ENCODE measurements at places on chromosomes 4 and X. TPM values are rescaled to one million over a fixed set of nuclear protein-coding genes. Genes with fewer than 3 reads are reported as not detected.

- H3K27ac ChIP-seq, result no peak overlapping the region
- no peak overlapping the region for H3K4me3 ChIP-seq
Observed at GRCh38 chr4:148831945-148832344, 389.7 kb upstream of the NR3C2 start.

DNA sequence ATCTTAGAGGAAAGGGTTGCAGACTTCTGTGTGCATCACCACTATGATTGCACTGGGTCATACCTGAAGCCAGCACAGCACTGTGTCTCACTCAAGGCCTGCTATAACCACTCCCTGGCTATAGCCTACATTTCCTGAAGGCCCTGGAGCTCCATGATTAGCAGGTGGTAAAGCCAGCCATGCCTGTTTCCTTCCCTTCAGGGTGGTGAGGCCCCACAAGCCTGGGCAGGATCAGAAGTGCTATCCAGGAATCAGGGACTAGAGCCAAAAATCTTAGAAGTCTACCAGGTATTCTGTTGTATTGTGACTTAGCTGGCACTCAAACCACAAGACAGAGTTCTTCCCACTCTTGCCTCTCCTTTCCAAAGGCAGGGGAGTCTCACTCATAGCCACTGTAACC is 734.6 kb downstream of the GLUD2 start:
- no peak for DNase-seq
- no peaks in the 10 kb centered on the region for H3K36me3 ChIP-seq
- no peak overlapping the region for H3K4me3 ChIP-seq

- DNase-seq, result no peak
- H3K27me3 ChIP-seq, result no peaks in the 10 kb centered on the region
- no peak overlapping the region for H3K27ac ChIP-seq
- no peak overlapping the region for H3K4me3 ChIP-seq
Observed at GRCh38 chr4:24753519-24753918, 41.9 kb upstream of the SOD3 start.

GRCh38 chrX:40303256-40304077 is 205.7 kb upstream of the BCOR start:
- H3K36me3 ChIP-seq, result no peaks in the 10 kb centered on the region
- no peak overlapping the region for H3K27ac ChIP-seq
- no peak for DNase-seq
- H3K4me3 ChIP-seq, result no peak overlapping the region

DNA sequence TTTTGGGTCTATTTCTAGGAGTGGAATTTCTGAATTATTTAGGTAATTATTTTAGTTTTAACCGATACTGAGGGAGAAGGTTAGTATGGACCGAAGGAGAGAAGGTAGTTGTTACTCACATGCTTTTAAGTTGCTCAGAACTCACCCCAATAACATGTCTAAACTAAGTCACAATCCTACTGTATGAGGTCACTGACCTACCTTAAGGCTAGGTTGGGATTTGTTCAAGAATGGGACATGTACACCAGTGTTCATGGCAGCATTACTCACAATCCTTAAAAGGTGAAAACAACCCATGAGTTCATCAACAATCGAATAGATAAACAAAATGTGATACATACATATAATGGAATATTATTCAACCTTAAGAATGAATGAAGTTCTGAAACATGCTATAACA is 90.5 kb downstream of the MSN start:
- H3K27ac ChIP-seq, result no peak overlapping the region
- H3K27me3 ChIP-seq, result no peaks in the 10 kb centered on the region
- DNase-seq, result no peak
- no peaks in the 10 kb centered on the region for H3K36me3 ChIP-seq
- no peak overlapping the region for H3K4me3 ChIP-seq
- no peaks in the 10 kb centered on the region for H3K4me1 ChIP-seq

DNA sequence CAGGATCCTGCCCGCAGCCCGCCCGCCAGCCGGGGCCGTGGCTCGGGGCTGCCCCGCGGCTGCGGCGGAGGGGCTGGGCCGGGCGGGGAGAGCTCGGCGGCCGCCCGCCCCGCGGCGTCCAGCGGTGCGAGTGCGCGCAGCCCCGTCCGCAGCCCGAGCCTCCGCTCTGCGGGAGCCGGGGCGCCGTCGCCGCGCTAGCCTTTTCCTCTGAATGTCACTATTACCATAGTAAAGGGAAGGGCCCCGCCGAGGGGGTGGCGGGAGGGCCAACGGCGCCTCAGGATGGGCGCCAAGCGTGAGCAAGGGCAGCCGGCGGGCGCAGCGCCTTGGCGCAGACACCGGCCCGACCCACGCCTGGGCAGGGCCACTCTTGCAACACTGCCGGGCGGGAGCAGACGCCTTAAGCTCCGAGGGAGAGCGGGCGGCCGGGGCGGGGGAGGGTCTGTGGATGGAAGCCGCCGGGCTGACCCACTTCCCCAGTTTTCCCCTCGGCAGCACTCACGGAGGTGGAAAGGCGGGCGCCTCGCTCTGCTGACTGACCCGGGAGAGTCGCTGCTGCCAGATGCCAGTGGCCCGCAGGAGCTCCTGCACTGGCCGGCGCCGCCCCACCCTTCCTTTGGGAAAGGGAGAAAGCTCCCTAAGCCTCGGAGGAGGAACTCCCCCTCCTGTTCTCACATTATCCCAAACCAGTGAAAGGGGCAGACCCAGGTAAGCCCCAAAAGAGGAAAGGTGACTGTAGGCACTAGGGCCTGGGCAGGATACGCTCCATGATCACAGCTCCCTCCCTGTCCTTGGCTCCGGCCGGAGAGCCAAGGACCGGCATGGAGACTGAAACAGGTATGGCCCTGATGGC is 329.4 kb downstream of the HNRNPD start:
- no peaks in the 10 kb centered on the region for H3K27me3 ChIP-seq
- peak overlapping the region; percentile 58 for H3K4me3 ChIP-seq
- DNase-seq, result no peak
- no peak overlapping the region for H3K27ac ChIP-seq
- peaks cover 14% of the 10 kb centered on the region for H3K4me1 ChIP-seq

DNA sequence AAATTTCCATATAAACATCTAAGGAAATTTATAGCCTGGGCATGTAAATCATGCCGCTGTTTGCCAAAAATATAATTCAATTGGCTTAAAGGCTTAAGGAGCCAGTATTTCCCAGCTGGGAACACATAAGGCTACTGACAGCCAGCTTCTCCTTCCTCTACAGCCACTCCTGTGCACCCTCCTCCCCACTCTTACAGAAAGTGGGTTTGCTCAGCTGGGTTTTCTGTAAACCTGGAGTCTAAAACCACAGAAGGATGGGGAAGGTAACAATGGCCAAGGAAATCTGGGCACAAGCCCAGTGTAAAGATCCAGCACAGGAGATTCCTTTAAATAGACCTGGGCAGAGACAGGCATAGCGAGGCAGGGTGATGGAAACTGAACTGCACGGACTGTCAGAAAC is 18.5 kb downstream of the ACSL1 start:
- no peak overlapping the region for H3K4me3 ChIP-seq
- H3K4me1 ChIP-seq, result peaks cover 50% of the 10 kb centered on the region
- H3K36me3 ChIP-seq, result no peaks in the 10 kb centered on the region

GRCh38 chr4:70239131-70239883 is 3.1 kb upstream of the CSN3 start:
- H3K4me1 ChIP-seq, result no peaks in the 10 kb centered on the region
- no peaks in the 10 kb centered on the region for H3K27me3 ChIP-seq
- H3K36me3 ChIP-seq, result no peaks in the 10 kb centered on the region
- DNase-seq, result no peak

- H3K36me3 ChIP-seq, result no peaks in the 10 kb centered on the region
- H3K4me1 ChIP-seq, result no peaks in the 10 kb centered on the region
- H3K4me3 ChIP-seq, result no peak overlapping the region
- no peak for DNase-seq
- H3K27ac ChIP-seq, result no peak overlapping the region
- no peaks in the 10 kb centered on the region for H3K27me3 ChIP-seq
Observed at GRCh38 chr4:110287130-110287529, 88.7 kb upstream of the ELOVL6 start.

Gene OPN1MW
- total RNA-seq, result not detected

Gene COX7B
- total RNA-seq, result 298 TPM

Gene NUP62CL
- 1.2 TPM for total RNA-seq

Gene UGT2B11
- total RNA-seq, result not detected

Data from esophagus muscularis mucosa (tissue), 4 donors.